Spinal cord (tissue), 10 donors: ENCODE measurements at places on chromosomes 6 and 20.

- no peak for DNase-seq
Measured at GRCh38 chr20:23391707-23392310, 29.5 kb downstream of the NAPB start.

GRCh38 chr6:140108167-140108566 is 733.7 kb upstream of the CITED2 start:
- no peak for DNase-seq

DNA sequence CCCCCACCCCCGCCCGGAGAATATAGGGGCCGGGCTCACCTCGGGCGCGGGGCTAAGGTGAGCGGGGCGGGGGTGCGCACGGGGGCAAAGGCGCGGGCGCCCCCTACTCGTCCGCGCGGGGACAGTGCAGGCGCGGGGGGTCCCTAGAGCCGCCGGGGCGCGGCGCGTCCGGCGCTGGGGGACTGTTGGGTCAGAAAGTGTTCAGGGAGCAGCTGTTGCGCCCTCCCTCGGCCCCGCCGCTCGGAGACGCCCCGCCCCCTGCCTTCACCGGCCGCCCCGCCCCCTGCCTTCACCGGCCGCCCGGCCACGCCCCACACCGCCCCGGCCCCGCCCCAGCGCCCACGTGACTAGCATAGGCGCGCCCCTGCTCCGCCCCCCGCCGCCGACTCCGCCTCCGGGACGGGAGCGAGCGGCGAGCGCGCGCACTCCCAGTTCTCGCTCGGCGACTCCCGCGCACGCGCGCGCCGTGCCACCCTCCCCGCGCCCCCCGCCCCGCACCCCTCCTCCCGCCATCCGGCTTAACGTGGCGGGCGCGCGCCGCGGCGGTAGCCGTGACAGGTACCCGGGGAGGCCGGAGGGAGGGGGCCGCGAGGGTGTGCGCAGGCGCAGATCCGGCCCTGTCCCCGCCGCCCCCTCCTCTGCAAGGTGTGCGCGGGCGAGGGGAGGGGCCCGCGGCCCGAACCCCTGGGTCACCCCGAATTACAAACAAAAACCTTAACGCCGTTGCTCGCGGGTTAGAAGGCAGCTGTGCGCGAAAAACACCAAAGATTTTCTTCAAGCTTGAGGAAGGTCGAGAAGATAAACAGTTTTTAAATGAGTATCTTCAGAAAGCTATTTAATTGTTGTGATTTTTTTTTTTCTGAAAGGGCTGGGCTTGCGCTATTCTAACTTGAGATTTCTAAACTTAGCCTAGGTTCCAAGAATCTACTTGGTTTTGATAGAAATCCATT is 704 bp upstream of the ZNF217 start:
- peak; percentile 97 for DNase-seq

DNA sequence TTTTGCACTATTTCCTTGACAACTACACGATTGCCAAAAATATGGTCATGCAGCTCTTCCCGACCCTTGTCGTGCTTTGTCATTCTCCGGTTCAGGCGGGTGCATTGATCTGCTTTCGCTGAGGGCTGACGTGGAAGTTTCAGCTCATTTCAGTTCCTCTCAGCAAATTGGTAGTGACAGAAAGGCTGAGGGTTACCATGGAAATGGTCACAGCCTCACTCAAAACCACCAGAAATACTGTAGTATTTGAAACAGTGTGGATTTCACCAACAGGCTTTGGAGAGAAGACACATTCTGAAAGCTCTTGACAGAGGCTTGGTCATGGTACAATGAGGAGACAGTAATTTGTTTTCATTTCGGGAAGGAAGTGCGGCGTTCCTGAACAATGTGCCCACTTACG is 99.7 kb upstream of the EXOC2 start:
- DNase-seq, result no peak

- no peak for DNase-seq
Measured at GRCh38 chr6:150534553-150534952, 65.1 kb upstream of the PLEKHG1 start.

GRCh38 chr6:129730477-129731165 is 20.6 kb upstream of the ARHGAP18 start:
- no peak for DNase-seq

GRCh38 chr6:43915986-43916923 is 146.2 kb downstream of the VEGFA start:
- no peak for DNase-seq

DNA sequence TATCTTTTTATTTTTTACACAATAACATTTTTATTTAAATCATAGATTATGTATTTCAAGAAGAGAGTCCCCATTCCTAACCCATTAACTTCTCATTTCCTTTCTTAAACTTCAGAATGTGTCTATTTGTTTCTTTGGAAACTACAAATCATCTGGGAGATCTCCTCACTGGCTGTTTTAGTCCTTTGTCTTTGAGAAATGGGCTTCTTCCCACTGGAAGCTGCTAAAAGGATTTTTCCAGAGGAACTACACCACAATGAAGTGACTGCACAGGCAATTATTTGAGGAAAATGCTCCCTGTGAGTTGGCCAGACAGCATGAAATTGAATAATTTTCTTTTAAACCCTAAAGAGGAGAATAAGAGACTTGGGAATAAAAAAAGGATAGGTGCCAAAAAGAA is 119.1 kb downstream of the TENT5A start:
- DNase-seq, result no peak

DNA sequence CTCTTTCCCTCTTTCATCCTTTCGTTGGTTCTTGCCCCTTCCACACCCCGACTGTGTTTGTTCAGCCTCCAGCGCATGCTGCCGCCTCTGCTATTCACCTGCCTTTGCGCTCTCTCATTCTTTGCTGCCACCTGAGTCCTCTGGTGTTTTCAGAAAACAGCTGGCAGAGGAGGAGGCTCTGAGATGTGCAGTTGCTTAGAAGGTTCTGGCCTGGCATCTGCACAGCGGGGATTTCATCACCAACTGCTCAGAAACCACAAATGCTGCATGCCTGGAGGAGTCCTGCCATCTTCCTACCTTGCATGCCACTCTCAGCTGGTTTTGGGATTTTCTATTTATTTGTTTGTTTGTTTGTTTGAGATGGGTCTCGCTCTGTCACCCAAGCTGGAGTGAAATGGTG is 39.2 kb upstream of the CLDN20 start:
- no peak for DNase-seq

DNA sequence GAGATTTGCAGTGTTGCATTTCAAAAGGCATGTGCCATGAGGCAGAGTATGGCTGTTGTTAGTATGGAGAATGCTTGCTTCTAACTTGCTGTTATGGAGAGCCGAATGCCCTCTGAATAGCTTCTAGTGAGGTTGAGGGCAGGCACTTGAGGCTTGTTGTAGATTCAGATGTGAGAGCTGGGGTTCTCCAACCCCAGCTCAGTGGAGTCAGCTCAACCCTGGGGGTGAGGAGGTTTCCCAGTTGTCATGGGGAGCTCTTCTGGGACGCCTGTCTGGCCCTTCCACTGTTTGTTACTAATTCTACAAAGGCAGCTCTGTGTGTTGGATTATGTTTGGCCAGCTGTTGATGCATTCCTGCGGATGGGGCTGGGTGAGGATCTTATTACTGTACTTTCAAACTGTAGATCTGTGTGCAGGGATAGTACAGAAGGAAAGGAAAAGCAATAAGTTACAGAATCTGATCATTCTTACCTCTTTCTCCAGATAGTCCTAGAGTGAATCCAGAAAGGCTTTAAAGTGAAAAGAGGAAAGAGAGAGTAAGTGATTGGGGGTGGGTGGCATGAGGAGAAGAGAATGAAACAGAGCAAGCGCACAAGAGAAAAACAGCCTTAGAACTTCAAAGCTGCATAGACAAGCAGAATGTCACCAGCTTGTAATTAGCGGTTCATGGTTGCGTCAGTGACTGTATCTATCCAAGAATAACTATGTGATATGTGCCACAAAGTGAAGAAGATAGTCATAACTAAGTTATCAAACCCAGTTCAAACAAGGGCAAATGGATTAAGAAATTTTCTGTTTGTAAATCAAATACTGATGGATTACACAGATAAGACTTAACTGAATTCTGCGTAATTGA is 148.7 kb downstream of the PRL start:
- DNase-seq, result peak; percentile 90

- DNase-seq, result no peak
Measured at GRCh38 chr6:43683708-43684455, 3.7 kb downstream of the MRPS18A start.

DNA sequence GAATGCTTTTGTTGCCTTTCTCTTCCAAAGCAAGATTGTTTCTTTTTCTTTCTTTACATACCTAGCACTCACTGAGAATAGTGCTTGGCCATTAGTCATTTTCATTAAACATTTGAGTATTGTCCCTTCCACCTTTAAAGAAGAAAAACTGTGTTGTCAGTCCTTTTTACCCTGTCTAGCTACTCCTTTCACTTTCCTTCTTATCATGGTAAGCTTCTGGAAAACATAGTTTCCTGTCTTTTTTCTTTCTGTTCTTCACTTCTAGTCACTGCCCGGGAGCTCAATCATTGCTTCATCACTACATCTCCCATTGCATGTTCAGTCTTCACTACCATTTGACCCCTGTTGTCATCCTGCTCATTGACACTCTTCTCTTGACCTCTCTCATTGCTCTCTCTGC is 12.1 kb downstream of the VAPB start:
- DNase-seq, result no peak

DNA sequence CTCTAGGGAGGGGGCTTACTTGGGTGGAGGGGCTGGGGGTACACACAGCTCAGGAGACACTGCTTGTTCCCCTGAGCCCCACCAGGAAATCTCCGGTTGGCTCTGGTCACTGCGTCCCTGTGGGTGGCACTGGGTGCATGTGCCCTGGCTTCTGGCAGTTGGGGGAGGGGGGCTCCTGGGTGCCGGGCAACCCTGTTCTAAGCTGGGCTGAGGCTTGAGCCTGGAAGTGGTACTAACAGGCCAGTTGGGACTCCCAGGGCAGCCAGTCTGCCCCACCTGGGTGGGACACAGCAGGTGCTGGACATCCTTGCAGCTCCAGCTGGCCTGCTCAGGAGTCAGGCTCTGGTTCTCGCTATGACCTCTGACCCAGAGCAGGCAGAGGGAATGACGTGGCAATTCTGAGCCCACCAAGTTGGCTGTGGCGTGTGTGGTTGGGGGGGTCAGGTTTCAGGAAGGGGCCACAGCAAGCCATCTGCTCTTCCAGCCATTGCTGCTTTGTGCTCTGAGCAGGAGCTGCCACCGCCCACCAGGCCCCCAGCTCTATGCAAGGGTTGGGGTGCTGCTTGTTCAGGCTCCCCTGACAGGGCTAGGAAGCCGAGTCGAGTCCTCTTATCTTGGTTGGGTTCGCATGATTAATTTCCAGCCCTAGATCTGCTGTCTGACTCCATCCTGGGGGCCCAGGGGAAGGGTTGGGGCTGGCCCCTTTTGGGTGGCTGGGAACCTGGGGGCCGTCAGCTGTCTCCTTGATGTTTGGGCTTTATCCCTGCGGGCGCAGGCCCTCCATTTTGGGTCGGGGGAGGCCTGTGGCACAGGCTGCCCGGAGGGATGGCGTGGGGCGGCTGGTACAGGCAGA is 590 bp downstream of the C20orf204 start:
- DNase-seq, result no peak

- no peak for DNase-seq
Measured at GRCh38 chr6:157424491-157425020, 43.6 kb downstream of the ZDHHC14 start.

DNA sequence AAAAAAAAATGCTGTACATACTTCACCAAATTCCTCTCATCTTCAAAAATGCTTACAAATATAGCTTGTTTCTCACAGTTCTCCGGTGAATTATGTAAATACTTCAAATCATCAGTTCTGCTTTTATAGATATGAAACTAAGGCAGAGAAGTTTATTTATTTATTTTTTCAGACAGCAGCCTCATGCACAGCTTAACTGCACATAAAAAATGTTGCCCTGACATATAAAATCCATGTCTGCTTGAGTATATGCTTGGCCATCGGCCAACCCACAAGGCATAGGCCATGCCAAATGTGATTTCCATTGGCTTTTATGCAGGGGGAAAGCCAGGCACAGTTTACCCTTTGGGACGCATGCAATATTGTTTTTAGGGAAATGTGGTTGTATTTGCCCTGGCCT is 57.3 kb upstream of the PHACTR2 start:
- DNase-seq, result no peak

GRCh38 chr6:14804785-14805210 is 441.1 kb upstream of the JARID2 start:
- DNase-seq, result no peak

- no peak for DNase-seq
Measured at GRCh38 chr20:62358171-62359042, 8.7 kb downstream of the LAMA5 start.

DNA sequence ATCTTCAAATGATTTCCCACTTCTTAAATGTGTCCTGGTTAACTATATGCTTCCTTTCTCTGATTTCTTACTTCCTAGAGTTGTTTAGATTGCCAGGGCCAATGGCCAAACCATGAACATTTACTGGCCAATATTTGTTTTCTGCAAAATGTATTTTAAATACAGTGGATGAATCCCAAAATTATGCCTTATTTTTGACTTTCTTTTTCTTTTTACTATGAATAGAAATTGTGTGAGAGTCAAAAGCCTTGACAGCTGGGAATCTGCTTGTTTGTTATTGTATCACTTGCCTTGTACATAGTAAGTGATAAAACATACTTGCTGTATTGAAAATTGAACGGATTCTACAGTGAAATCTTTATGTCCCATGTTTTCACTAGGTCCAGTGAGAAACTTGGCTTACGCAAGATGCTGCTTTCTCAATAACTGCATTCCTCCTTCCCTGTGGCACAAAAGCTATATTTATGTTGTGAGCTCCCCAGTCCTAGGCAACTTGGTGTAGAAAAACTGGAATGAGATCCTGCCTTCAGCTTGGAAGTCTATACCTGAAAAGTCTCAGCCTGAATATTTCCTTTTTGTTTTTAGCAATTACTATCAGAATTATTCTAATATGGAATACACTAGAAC is 295.2 kb downstream of the EPHA7 start:
- DNase-seq, result no peak

GRCh38 chr6:107318100-107318736 is 141.1 kb downstream of the PDSS2 start:
- DNase-seq, result no peak

DNA sequence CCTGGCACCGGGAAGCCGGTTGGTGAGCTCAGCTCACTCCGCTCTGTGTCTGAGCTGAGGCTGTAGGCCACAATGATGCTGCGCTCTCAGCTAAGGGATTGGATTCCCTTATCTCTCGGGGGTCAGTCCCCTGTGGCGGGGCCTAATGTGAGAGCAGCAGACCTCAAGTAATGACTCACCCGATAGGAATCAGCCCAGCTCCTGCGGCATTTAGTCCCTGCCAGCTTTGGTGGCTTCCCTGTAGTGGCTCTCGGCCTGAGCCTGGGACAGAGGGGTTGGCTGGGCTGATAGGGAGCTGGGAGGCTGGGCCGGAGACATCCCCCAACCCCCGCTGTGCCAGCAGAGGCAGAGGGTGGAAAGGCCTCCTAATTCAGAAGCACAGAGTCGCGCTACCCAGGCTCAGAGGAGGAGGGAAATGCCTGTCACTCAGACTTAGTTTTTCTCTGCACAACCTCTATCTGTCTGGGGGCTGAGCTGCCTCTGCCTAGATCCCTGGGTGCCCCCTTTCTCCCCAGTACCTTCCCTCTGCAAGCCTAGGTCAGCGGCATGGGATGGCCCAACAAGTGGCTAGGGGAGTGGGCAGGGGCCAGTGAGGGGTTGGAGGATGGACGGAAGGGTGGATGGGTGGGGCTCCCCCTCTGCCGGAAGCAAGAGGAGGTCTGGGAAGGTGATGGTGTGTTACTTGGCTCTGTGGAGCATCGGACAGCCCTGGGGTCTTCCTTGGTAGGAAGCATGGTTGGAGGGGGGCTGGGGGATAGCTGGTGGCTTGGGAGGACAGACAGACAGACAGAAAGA is 92.2 kb downstream of the CDH22 start:
- DNase-seq, result no peak

- DNase-seq, result no peak
Measured at GRCh38 chr20:13392391-13392790, 171.3 kb downstream of the ISM1 start.

- no peak for DNase-seq
Measured at GRCh38 chr6:455006-455585, 63.5 kb downstream of the IRF4 start.

- no peak for DNase-seq
Measured at GRCh38 chr6:95244751-95245150, 332.6 kb upstream of the MANEA start.
